EL (cell line): ENCODE measurements at places on chromosomes 12 and 14.
A peak's percentile ranks its signal among the peaks of the same experiment; 100 is the strongest.

DNA sequence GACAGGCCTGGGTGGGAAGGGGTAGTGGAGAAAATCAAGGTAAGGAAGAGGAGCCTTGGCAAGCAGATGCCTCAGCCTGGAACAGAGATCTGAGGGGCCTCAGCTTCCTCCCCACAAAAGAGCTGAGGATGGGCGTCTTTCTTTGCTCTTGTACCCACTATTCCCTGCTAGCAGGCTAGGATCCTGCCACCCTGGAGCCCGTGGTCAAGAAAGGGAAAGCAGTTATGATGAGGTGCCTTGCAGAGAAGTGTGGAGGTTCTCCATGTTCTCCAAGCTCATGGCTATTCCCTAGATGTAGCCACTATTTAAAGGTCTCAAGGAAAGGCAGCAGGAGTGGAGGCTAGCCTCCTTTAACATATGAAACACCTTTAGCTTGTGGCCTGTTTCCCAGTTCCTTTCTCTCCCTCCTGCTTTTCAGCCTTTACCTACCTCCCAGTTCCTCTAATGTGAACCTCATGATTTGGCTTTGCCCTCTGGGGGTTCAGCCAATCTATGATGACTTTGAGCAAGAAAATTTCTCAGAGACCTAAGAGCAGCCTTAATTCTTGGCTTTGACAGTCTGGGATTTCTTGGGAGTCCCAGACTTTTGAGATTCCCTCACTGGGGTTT lies 1.1 kb downstream of the IKZF4 start:
- DNase-seq, result no peak

GRCh38 chr12:109735051-109735521 lies 21.5 kb downstream of the FAM222A start:
- DNase-seq, result no peak

- no peak for DNase-seq
Measured at GRCh38 chr14:101775826-101776225, 14.3 kb downstream of the PPP2R5C start.

- DNase-seq, result peak; percentile 37
Measured at GRCh38 chr12:113439606-113440030, 17.4 kb downstream of the SDSL start.

DNA sequence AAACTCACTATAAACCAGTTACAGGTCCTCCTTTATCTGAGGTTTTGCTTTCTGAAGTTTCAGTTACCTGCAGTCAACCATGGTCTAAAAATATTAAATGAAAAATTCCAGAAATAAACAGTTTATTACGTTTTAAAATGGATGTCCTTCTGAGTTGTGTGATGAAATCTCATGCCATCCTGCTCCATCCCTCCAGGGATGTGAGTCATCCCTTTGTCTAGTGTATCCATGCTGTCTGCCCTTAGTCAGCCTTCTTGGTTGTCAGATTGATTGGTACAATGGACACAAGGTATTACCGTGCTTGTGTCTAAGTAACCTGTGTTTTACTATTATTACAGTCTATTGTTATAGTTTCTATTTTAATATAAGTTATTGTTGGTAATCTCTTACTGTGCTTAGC lies 328.3 kb downstream of the APAF1 start:
- peak; percentile 37 for DNase-seq
